Foreskin keratinocyte (primary cell): ENCODE measurements at places on chromosomes 11 and 22. TPM values are rescaled to one million over a fixed set of nuclear protein-coding genes. Genes with fewer than 3 reads are reported as not detected.

DNA sequence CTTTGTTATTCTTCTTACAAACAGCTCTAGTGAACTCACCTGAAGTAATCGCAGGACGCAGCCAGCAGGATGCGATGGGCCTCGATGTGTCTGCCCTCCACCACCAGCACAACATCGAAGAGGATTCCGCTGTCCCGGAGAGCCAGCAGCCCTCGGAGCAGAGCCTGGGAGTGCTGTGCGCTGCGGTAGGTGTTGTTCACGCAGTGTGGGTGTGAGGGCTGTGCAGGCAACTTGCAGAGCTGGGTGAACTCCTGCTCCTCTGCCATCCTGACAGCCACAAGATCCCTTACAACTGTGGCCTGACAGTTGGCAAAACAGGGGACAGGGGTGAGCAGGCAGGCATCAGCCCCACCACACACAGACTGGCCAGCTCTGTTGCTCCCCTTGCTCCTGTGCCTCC lies 6.6 kb downstream of the KLHL22 start:
- no peak for DNase-seq

DNA sequence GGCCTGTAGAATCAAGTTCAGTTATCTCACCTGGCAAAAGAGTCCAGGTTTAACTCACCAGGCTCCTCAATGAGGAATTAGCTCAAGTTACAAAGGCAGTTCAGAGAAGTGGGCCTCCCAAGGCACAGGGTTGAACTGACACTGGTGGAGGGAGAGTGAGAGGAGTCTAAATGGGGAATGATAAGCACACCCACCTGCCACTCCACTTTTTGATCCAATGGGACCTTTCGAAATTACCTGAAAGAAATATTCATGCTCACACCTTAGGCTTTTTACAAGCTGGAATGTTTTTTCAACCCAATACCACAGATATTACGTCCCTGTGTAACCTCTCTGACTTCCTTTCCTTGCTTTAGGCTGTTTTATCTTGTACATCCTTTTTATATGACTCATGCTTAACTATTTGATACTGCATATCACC lies 642.7 kb upstream of the TENM4 start:
- DNase-seq = peak; percentile 99

DNA sequence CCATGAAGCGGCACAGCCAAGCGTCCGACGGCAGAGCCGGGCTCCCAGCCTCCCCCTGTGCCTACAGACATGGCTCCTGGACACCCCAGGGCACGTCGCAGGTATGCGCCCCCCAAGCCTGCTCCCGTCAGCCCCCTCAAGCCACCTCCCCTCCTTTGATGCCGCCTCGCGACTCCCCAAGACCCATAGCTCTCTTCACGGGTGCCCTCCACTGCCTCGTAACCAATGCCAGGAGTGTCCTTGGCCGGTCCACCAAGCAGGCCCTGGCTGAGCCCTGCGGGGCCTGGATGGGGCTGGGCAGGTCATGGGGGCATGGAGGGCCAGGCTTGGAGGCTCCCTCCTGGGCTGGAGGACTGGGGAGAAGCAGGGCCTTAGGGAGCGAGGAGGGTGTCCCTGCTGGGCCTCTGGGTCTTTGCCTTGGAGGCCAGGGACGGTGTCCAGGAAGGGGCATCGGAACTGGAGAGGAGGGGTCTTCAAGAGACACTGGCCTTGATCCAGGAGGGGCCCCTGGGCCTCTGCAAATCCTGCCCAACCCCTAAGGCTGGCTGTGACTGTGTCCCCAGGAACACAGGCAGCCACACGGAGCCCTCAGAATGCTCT lies 9.2 kb downstream of the ANO9 start:
- DNase-seq = no peak

- no peak for DNase-seq
These were observed 47.2 kb upstream of the SLC22A12 start for GRCh38 chr11:64543818-64544217.

- peak; percentile 57 for DNase-seq
These were observed 4.2 kb downstream of the STARD10 start for GRCh38 chr11:72789493-72790131.

NNMT gene
- total RNA-seq = not detected in 2 replicates

DNA sequence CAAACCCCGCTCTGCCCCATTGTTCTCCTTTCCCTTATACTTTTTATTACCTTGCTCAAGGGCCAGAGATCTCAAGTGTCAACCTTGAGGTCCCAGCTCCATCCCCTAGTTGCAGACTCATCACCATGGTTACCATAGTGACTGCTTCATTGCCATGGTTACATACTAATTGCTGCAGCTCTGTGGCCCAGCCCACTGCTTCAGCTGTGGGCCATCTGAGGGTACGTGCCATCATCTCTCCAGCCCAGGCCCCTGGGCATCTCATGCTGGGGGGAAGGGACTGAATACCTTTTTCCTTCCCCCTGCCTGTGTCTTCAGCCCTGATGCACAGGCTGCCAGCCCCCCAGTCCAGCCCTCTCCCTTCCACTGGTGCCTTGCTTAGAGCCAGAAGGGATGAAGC lies 22.2 kb downstream of the TREH start:
- no peak for DNase-seq

DNA sequence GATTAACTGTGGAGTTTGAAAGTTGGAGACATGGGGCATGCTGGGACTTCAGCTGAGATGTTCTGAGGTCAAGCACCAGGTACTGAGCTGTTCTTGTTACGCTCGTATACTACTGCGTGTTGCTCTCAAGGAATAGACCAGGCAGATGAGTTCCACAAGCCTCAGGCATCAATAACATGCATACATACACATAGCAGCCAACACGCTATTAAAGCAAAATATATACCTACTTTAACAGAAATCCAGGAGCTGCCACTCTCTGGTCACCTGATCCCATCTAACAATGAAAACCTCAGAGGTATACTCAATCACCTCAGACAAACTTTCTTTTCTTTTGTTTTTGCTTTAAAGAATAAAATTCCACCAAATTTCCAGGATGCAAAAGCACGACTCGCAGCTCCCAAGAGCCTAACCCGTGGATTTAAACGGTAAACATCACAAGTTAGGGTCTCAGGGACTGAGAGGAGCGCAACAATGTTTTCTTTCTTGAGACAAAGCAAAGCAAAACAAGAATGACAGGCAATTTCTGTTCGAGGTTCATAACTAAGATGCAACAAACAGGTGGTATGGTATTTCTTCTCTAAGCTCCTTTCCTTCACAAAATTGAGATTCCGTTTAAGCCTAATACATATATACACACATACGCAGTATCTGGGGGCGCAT lies 16.5 kb downstream of the BLID start:
- no peak for DNase-seq

CLP1 gene
- 22.4 and 23.7 TPM in 2 replicates for total RNA-seq
